ENCODE measurements at places on chromosomes 3 and 15.

- no peak for DNase-seq
Measured at GRCh38 chr15:71333136-71333700, 217.9 kb downstream of the THSD4 start.

DNA sequence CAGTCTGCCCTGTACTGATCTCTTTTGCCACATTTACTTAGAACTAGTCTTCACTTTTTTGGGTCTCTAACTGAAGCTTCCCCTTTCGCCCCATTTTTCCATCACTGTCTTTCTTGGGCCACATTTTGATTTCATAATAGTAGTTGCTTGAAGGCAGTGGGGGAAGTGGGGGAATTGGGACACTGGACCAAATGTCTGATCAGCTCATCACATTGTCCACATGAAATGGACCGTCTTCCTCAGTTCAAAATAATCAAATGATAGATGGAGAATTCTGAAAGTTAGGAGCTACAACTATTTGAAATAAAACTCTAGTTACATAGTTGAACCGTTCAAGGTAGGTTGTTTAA, 747 bp downstream of the PDCD6IP start:
- DNase-seq: no peak

- DNase-seq: no peak
Measured at GRCh38 chr3:101268141-101268540, 52.2 kb downstream of the IMPG2 start.

DNA sequence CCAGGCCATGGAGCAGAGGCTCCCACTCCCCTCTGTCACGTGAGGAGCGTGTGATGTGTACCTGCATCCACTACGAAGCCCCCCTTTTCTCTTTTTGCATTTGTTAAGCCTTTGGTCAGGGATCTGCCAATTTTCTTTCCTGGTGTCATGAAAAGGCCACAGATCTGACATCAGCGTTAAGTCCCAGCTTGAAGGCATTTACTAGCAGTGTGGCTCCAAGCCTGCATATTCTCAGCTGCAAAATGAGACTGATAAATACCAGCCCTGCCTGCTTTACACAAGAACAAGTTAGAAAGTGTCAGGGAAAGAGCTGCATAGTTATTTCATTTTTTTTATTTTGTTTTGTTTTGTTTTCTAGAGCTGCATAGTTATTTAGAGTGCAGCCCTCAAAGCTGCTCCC, 2.3 kb upstream of the ANKRD63 start:
- DNase-seq: no peak

DNA sequence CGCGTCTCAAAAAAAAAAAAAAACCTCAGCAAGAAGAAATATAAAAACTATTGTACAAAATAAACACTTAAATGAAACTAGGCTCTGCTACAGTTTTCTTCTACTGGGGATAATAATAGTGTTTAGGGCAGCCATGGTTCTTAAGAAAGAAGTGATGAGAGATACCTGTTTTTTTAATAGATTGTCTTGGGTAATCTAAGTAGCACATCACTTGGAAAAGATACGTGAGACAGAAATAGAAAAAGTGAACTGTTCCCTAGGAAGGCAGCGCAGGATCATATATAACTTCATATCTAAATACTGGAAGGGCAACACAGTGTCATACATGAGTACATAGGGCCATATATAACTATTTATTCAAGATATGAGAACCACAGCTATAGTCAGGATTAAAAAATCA, 11.9 kb downstream of the GOLGB1 start:
- no peak for DNase-seq

- DNase-seq: no peak
Measured at GRCh38 chr15:34693053-34693744, 61.6 kb downstream of the GJD2 start.

DNA sequence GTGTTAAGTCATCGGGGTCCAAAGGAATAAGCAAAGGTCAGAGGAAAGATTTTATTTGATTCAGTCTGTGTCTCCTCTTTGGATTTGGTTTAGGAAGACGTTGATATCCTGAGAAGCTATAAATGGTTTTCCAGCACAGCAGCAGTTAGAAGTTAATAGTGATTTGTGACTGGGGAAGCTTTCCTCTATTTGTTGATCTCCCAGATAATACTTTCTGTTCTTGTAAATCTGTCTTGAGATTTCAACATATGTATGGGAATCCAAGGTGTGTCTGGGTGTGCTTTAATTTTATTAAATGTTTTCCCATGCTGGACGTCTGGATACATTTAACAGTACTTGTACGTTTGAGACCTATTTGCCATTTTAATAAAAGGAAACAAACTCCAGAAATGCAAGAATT, 409.5 kb downstream of the ROBO1 start:
- no peak for DNase-seq

- DNase-seq: no peak
Measured at GRCh38 chr3:125214738-125215137, 2.2 kb upstream of the SLC12A8 start.

Measured in stimulated activated CD4-positive, alpha-beta T cell treated with anti-CD3 and anti-CD28 coated beads, Interleukin-15, amount 100 ng/mL, for 1 hour (primary cell).